Suppressor macrophage treated with lipopolysaccharide for 1 hour (primary cell): ENCODE measurements at places on chromosomes 11 and 22.

GRCh38 chr11:113397212-113397611 lies 9.6 kb downstream of the ANKK1 start:
- DNase-seq: no peak

- DNase-seq: no peak
Measured at GRCh38 chr22:23398701-23399366, 181.3 kb downstream of the IGLL1 start.

DNA sequence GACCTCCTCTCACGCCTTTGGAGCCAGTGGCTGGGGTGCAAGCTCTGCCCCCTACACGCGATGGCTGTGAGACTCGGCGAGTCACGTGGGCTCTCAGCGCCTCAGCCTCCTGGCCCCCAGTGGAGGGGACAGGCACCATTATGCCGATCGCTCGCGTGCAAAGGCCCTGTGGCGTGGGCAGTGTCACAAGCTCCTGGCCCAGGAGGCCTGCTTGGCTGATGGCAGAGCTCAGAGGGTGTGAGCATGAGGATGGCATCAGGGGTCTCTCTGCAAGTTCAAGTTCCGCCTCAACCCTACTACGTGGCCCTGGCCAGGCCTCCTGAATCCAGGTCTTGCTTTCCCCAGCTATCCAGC lies 90.8 kb upstream of the KCNQ1OT1 start:
- DNase-seq: no peak

DNA sequence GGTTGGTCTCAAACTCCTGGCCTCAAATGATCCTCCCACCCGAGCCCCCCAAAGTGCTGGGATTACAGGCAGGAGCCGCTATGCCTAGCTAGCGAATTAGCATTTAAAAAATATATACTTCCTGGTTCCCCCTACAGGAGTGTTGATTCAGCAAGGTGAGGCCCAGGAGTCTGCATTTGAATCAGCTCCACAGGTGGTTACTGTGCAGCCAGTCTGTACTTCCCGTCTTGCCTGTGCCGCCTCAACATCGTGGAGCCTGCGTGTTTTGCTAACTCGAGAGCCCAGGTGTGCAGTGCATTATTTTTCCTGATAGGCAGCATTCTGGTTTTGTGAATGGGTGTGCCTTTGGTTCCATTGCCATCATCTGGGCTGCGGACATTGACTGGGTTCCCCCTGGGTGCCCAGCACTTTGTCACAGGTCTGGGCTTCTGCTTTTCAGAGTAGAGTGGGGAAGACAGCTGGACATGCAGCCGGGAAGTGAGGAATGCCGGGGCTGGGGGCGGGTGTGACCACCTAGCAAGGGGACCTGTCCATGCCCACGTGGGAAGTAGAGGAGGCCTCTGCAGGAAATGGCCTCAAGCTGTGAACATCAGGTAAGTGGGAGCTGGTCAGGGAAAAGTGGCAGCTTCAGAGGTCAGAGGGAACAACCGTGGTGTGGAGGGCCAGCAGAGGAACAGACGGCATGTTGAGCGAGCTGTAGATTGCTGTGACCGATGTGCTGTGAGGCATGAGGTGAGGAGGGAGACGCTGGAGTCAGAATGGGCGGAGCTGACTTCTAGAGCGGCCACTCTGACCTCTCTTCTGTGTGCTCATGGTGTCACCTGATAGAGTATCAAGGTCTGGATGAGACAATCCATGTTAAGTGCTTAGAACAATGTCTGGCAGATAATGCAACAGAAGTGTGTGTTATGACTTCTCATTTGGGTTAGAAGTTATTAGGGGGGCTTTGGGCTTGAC lies 42.2 kb downstream of the PPFIA1 start:
- DNase-seq: peak; percentile 17

- peak; percentile 60 for DNase-seq
Measured at GRCh38 chr11:95147364-95147905, 57.8 kb downstream of the ENDOD1 start.

DNA sequence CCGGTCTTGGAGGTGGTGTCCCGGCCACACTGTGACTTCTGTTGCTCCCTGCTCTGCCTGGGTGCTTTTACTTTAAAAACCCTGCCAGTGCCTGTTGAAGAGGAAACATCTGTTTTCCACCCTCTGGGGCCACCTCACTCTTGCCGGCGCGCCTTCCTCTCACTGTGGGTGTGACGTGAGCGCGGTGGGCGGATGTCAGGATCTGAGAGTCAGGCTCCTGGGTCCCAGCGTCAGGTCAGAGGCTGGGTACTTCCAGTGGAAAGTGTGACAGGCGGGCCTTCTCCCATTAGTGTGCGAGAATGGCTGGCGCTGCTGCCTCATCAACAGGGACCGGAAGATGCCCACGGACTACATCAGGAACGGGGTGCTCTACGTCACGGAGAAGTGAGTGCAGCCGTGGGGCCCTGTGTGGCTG lies 54.2 kb downstream of the GRAMD4 start:
- DNase-seq: peak; percentile 69

- DNase-seq: no peak
Measured at GRCh38 chr22:21714059-21714770, 21.4 kb downstream of the YPEL1 start.

DNA sequence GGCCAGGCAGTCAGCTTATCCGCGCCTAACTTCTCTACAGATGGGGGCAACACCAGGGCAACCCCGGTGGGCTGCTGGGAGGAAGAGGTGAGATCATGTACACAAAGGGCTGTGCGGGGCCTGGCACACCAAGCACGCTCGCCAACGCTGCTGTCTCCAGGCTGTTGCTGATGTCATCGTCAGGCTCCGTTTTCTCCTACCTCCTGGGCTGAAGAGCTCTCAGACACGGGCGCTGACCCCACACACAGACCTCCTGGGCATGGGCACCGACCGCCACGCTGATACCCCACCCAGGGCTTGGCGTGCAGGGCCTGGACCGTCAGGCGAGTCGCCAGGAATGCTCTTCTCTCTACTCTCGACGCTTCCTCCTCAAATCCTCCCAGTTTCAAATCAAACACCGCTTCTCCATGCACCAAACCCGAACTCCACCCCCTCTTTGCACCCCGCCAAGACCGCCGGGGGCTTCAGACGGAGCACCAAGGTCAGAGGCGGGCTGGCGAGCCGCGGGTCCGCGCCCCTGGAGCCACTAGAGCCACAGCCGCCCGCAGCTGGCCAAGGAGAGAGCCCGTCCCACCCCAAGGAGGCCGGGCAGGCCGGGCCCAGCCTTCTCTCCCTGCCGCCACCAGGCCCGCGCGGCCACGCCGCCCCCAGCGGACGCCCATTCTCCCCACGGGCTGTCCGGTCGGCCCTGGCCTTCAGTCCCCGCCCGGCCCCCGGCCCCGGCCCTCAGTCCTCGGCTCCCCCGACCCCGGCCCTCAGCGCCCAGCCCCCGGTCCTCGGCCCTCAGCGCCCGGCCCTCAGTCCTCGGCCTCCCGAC lies 772 bp downstream of the SBF1 start:
- DNase-seq: peak; percentile 62

- DNase-seq: no peak
Measured at GRCh38 chr11:20042811-20043341, 117.4 kb downstream of the DBX1 start.

DNA sequence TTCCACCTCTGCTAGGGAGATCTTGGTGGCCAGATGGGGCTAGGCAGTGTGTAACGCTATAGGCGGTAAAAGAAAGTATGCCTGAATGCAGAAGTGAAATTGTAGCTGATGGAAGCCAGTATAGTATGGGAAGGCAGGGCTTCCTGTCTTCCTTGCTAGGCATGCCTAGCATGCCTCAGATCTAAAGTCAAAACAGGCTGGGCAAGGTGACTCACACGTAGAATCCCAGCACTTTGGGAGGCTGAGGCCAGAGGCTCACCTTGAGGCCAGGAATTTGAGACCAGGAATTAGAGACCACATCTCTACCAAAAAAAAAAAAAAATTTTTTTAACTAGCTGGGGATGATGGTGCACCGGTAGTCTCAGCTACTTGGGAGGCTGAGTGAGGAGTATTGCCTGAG lies 281.7 kb upstream of the MTNR1B start:
- DNase-seq: no peak

DNA sequence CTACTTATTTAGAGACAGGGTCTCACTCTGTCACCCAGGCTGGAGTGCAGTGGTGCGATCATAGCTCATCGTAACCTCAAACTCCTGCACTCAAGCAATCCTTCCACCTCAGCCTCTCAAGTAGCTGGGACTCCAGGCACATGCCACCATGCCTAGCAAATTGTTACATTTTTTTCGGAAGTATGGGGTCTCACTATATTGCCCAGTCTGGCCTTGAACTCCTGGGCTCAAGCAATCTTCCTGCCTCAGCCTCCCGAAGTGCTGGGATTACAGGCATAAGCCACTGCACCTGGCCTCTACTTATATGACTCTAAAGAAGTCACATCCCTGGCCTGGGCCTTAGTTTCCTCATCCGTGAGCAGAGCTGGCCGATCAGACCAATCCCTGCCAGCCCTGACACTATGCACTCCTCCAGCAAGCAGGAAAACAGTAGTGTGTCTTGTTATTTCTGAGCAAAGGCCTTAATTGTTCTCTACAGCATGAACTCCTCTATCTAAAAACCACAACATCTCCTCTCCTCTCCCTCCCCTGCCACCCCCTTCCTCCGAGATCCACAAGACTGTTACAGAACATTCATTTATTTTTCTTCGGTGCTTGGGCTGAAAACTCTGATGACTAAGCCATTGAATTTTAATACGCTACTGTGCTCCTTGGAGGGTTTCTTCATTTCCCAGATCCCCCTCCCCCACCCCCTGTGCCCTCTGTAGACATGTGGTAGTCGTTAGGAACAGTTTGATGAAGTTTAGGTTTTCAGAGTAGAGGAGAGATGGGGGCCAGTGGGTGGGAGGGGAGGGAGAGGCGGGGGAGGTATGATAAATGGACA lies 91.5 kb downstream of the ABTB2 start:
- peak; percentile 42 for DNase-seq

- no peak for DNase-seq
Measured at GRCh38 chr11:2671748-2672147, 28.0 kb downstream of the KCNQ1OT1 start.

DNA sequence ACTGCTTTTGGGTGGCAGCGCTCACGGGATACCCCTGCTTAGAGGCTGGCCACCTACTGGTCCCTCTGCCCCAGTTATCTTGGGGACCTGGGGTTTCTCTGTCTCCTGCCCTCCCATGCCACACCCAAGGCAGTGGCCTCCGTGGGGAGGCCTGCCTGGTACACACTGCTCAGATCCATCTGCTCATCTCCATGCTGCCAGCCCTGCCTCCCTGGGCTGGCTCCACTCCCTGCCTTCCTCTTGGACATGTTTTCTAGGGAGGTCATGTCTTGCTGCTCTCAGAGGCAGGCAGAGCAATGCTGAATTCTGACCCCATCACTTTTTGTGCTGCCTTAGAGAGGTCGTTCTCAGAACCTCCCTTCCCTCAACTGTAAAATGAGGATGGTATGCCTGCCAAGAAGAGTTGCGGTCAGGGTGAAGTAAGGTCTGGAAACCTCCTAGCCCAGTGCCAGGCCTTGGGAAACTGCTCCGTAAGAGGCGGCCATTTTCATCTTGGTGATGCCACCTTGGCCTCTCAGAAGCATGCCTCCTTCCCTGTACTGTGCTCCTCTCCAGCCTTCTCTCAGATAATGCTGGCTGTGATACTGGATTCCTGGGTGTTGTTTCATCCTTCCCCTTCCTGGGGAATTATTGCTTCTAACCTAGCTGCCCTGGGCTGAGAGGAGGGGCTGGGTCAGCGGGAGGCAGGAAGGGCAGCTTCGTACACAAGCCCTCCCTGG lies 186.4 kb upstream of the ZBED5 start:
- no peak for DNase-seq

GRCh38 chr22:29003975-29004646 lies 57.5 kb downstream of the C22orf31 start:
- DNase-seq: no peak

GRCh38 chr11:44138286-44138685 lies 42.8 kb downstream of the EXT2 start:
- DNase-seq: no peak

DNA sequence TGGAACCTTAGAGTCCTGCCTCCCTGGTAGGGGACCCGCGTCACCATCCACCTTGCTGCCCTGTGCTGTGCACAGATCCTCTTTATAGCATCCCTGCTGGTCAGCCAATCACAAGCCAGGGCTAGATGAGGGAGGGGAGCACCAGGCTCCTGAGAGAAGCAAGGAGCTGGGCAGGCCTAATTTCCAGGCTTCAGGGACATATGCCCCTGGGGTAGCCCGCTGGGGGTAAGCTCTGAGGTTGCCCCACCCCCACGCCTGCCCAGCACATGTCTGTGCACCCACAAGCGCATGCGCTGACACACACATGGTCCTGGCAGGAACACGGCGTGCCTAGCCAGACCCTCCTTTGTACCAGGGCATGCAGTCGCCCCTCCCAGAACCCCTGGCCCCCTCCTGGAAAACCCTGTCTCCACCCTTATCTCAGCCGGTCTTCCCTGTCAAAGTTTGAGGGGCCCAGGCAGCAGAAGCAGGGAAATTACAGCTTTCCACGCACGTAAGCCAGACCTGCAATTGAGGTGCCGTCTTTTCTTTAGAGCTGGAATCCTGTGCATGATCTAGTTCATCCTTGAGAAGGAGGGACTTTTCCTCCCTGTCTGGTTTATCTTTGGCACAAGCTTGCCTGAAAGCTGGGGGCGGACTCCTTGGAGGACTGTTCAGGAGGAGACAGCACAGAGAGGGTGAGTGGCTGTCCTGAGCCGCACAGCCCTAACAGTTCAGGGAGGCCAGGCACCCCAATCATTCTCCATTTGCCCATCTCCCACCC lies 2.1 kb downstream of the SSTR3 start:
- DNase-seq: no peak

DNA sequence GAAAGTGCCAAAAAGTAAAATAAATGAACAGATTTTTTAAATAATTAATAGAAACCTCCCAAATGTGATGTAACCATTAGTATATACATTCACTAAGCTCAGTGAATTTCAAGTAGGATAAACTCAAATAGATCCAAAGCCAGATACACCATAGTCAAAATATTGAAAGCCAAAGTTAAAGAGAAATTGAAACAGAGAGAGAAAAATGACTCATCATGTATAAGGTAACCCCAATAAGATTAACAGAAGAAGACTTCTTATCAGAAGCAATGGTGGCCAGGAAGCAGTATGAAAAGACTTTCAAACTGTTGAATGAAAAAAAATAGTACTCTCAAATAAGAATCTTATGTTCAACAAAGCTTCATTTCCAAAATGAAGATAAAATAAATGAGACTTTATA lies 70.5 kb downstream of the LUZP2 start:
- DNase-seq: no peak

DNA sequence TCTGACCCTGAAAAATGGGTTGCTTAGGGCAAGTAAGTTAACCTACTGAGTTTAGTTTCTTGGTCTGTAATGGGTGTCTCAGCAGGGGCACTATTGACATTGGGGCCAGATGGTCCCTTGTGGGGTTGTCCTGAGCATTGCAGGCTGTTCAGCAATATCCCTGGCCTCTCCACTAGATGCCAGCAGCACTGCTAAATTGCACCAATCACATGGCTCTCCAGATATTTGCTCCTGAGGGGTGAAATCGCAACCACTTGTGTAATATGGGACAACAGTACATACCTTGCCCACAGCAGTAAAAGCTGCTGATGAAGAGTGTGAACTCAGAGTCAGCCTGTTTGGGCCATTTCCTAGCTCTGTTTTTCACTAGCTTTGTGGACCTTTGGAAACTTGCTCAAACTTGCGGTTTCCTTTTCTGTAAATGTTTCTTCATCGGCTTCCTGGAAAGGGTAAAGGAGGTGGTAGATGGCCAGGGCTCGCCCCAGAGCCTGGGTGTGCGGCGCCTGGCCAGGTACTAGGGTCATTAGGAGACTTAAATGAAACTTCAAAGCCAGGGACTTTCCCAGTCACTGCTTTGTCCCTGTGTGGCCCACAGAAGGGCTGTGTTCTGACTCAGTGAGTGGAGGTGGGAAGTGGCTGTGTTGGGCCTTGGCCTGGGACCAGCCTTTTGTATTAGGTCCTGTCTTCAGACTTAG lies 13.0 kb downstream of the NCF4 start:
- DNase-seq: peak; percentile 83

- DNase-seq: no peak
Measured at GRCh38 chr11:10655943-10656576, 37.5 kb downstream of the IRAG1 start.
